ENCODE measurements at places on chromosomes 2 and 18.

- DNase-seq = no peak
These were observed 94.0 kb upstream of the ACVR1C start for GRCh38 chr2:157722580-157723234.

- no peak for DNase-seq
These were observed 147.9 kb upstream of the MYO3B start for GRCh38 chr2:170030040-170030439.

- no peak for DNase-seq
These were observed 21.9 kb downstream of the APCDD1 start for GRCh38 chr18:10476338-10476791.

DNA sequence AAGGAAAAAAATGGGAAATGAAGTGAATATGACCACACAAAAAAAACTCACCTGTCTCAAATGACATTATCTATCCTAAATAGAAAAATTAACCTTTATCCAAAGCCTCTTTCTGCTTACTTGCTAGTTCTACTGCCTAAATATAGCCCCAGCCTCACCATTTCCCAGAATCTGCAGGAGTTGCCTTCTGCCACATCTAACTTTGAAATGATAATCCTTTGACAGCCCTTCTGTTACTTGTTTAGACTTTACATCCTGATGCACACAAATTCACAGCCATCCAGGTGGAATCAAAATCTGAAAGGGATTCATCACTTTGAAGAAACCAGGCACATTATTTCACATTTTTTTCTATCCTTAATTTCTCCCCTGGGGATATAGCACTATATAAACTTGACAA is 1356.2 kb upstream of the NXPH2 start:
- no peak for DNase-seq

GRCh38 chr2:117979911-117980701 is 33.8 kb downstream of the CCDC93 start:
- no peak for DNase-seq

DNA sequence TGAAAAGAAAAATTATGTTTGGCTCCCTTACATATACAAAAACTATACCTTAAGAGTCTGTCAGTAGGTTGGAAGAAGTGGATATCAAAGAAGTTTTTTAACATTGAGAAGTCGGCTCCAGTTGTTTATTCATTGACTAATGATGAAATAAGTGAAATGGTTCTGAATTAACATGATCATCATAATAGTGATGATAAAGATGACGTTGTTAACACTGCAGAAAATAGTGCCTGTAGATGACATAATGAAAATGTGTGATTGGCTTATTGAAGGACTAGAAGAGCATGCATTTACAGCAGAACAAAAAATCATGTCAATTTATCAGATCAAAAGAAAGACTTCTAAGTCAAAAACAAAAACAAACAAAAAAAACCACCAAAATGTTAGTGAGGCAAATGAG is 1125.4 kb upstream of the NXPH2 start:
- DNase-seq = no peak

All from stimulated activated effector memory CD8-positive, alpha-beta T cell treated with anti-CD3 and anti-CD28 coated beads, Interleukin-12 subunit alpha, Interleukin-12 subunit beta, amount 100 ng/mL, for 72 hours (primary cell).